NCI-H524 treated with DMSO at 0.1 percent for 48 hours (cell line): ENCODE measurements at places on chromosomes 12 and 14.

- DNase-seq = no peak
These were observed 44.8 kb upstream of the NR2C1 start for GRCh38 chr12:95118138-95118787.

DNA sequence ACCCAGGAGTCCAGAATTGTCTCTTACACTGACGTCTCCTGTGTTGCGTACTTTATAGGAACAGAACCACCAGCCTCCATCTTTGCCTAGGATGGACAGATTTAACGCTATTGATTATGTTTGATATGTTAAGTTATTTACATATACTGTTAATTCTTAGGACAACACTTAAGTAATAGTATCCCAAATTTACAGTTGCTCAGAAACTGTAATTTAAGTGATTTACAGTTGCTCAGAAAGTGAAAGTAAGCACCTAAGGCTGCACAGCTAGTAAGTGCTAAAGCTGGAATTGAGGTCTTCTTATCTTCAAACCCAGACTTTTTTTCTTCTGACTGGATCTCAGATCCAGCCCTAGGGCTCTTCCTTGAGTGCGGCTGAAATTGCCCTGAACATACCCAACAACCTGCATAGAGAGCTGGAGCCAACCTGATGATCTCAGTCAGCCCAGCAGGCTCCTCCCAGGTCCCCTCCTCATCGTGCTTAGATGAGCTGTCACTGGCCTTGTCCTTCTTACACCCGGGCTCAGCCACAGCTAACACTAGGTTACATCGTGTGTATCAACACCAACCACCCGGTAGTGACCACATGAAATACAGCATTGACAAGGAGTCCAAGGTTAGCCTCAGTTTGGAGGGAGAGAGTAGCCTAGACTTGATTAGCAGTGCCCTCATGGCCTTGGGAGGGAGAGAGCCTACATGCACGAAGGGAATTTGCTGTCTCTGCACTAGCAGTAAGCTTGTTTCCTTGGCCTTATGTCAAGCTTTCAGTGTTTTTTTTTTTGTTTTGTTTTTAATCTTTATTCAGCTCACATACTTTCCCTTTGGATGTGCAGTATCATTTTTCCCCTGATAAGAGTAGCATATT is 111.1 kb upstream of the ARHGAP5 start:
- DNase-seq = no peak

DNA sequence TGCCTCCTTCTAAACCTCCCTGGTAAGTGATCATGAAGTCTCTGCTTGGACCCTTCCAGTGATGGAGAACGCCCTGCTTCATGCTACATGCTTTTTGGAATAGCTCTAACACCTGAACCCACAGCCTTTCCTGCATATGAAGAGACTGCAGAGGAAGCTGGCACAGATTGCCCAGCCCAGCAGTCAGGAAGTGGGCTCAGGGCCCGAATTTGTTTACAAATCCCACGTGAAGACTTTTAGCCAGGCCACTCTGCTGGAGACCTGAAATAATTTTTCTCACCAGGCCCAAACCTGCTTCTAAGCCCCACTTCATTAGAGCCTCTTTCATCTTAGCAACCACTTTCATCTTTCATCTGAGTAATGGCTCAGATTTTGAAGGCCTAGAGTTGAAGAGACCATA is 22.9 kb downstream of the RTN1 start:
- no peak for DNase-seq

- no peak for DNase-seq
These were observed 20.8 kb downstream of the HSP90AA1 start for GRCh38 chr14:102066041-102066451.

GRCh38 chr12:6167327-6168280 is 32.6 kb upstream of the CD9 start:
- DNase-seq = no peak

DNA sequence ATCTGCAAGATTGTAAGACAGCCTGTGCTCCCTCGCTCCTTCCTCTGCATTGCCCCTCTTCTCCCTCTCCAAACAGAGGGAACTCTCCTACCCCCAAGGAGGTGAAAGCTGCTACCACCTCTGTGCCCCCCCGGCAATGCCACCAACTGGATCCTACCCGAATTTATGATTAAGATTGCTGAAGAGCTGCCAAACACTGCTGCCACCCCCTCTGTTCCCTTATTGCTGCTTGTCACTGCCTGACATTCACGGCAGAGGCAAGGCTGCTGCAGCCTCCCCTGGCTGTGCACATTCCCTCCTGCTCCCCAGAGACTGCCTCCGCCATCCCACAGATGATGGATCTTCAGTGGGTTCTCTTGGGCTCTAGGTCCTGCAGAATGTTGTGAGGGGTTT is 37.4 kb downstream of the DAD1 start:
- DNase-seq = no peak

- no peak for DNase-seq
These were observed 64.0 kb upstream of the LTA4H start for GRCh38 chr12:96099421-96099820.

- DNase-seq = no peak
These were observed 994.0 kb downstream of the TRHDE start for GRCh38 chr12:73266206-73266605.

DNA sequence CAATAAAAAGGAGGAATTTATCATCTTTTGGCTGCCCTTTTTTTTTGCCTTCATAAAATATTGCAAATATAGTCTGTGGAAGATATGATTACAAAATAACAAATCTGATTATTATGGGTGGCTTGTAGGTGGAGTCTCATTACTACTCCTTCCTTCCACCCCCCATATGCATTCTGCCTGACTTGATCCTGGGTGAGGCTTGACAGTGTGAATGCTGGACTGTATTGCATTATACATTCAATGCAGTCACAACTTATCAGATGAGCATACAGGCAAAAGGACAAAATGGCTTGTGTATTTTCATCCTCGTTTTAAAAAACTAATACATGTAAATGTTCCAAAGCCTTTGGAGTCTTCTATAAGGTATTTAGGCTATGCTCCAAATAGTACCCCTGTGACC is 186.3 kb downstream of the ANO4 start:
- no peak for DNase-seq

DNA sequence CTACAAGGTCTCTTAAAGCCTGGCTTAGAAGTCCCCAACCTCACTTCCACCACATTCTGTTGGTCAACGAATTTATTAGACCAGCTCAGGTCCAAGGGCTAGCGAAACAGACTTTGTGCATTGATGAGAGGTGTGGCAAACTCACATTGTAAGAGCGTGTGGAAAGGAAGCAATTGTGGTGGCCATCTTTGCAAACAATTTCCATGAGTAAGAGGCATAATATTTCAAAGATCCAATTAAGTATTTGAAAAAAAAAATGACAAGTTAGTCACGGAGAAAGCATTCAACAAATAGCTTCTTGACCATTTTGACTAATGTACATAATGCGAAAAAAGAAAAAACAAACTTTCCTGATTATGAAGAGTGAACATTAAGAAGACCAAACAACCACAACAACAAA is 7.4 kb downstream of the NR1H4 start:
- no peak for DNase-seq

- DNase-seq = no peak
These were observed 102.6 kb upstream of the ESRRB start for GRCh38 chr14:76273346-76273745.

DNA sequence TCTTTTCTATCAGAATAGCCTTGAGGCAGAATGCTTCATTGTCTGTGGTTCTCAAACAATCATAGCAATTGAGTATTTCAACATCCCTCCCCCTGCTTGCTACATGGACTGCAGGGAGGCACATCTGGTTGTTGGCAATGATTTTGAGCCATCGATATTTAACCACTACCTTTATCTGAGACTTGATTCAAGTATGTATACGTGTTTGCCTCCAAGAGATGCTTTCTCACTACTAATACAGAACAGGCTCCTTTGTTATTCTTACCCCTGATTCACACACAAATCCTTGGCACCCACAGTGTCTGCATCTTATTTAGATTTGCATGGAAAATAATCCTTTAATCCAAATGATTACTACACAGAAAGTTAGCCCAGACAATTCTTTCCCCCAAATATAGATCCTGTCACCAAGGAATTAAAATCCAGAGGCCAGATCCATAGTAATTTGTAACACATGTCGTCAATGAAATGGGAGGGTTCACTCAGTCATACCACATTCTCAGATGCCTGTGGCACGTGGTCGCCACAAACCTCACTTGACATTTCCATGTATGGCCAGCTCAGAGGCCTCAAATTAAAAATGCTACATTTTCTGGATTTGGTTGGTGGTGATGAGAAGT is 199.3 kb downstream of the ITPR2 start:
- no peak for DNase-seq

DNA sequence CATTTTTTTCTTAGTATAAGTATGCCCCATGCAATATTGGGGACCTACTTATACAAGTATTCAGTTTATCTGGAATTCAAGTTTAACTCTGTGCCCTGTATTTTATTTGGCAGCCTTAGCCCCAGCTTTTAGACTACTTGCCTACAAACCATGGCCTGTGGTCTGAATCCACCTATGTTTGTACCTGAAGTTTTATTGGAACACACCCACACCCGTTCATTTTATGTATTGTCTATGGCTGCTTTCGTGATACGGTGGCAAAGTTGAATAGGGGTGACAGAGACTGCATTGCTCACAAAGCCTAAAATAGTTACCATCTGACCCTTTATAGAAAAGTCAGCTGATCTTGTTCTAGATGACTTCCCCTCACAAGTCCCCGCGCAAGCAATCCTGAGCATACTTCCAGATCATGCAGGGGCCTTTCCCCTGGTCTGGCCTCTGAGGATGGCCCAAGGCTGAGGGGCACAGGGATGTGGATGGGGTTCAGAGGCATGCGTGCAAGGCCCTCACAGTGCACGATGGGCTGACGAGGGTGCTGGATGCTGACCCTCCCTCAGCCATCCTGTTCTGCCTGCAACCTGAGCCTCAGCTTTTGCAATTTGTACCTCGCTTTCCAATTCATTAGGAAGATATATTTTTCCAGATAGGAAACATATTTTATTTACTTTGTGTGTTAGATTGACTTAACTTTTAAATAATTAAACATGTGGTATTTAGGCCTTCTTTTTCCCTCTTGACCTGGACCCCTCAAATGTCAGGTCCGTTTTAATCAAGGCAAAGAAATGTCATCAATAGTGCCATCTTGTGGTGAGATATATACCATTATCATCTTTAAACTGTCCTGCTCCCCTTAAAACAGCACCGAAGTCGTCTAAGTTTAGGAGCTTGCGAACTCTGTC is 527.3 kb upstream of the CCDC196 start:
- peak; percentile 16 for DNase-seq

DNA sequence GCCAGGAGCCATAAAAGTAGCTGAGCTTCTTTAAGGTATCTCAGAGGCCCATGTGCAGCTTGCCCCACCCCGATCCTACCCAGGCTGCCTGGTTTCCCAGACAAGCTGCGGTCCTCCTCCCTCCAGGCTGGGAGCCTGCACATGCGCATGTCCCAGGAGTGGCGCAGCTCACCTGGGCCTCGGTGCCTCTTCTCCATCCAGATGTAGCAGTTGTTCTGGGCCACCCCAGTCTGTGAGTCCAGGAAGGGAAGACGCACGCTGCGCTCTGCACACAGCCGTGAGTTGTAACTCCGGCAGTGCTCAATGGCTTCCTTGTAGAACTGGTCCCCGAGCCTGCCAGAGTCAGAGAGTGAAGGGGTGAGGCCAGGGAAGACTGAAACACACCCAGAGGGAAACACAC is 122.3 kb downstream of the DPF3 start:
- no peak for DNase-seq

GRCh38 chr14:54174457-54174856 is 217.8 kb upstream of the BMP4 start:
- DNase-seq = no peak

DNA sequence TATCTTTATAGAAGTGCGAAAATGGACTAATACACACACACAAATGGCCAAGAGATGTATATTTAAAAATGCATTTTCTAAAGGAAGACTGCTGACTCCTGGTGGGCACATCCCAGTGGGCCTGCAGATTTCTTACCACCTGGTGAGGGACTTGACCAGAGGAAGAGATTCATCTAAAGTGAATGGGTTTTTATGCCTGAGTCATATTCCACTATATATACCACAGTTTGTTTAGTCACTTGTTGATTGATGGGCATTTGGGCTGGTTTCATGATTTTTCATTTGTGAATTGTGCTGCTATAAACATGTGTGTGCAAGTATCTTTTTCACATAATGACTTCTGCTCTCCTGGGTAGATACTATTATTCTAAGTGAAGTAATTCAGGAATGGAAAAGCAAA is 277.3 kb downstream of the SLC16A7 start:
- no peak for DNase-seq

DNA sequence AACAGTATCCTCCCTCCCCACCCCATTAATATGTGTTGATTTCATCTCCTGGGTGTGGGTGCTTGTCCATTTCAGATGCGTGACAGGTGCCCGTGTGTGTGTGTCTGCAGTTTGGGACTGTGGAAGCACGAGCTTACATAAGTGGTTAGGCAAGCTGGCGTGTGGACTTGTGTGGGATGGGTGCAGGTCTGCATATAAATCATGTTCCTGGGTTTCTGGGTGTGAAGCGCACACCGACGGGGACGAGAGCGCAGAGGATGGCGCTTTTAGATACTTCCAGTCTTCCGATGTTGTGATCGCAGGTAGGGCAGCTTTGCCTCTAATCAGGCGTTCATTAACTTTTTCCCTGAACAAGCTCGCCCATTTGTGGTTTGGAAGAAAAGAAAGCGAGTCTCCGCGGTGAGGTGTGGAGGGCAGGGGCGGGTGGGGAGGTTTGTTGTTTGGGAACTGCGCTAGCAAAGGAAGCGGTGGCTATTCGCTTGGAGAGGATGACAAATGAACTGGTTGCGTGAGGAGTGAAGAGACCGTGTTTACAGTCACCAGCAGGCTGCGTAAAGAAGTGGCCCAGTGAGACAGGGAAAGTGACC is 865 bp downstream of the RGS6 start:
- DNase-seq = no peak

DNA sequence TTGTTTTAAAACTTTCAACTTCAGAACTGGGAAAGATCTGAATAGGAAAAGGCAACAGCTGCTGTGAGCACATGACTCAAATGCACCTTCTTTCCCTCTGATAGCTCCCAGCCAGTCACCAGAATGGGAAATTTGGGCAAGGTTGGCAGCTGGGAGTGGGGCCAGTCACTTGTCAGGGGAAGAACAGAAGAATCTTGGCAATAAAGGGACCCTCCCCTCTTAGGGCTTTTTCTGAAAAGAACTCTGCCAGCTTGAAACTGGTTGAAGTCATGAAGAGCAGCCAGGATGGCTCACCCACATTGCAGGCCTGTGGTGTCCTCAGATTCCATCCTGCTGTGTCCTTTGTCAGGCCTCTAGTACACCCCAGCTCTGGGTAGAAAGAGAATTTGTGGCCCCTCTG is 10.3 kb upstream of the RIC8B start:
- DNase-seq = no peak

- DNase-seq = no peak
These were observed 513.8 kb downstream of the NRXN3 start for GRCh38 chr14:78683981-78684380.
